ENCODE measurements at places on chromosomes 2 and 18. TPM values are rescaled to one million over a fixed set of nuclear protein-coding genes. Genes with fewer than 3 reads are reported as not detected.

DNA sequence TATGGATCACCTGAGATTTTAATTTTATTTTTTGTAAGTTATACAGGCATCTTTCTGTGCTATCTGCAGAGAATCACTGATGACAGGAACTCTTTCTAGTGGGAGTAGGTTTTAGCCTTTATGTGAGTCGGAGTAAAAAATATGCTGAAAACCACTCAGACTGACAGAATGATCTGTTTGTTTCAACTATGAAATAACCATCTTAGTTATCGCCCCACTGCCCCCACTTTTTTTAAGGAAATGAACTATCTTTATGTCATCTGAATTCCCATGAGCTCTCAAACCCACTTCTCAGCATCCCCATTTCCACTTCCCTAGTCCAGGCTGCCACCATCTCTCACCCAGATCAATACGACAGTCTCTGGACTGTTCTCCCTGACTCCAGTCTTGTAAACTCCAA lies 38.9 kb downstream of the MRPL33 start:
- no peaks in the 10 kb centered on the region for H3K4me1 ChIP-seq
- peaks cover 15% of the 10 kb centered on the region for H3K36me3 ChIP-seq
- H3K27ac ChIP-seq: no peak overlapping the region
- H3K27me3 ChIP-seq: no peaks in the 10 kb centered on the region
- no peak overlapping the region for H3K4me3 ChIP-seq

GRCh38 chr2:68248361-68248760 lies 4.0 kb downstream of the PPP3R1 start:
- peak; percentile 62 for DNase-seq
- H3K27ac ChIP-seq: no peak overlapping the region
- H3K27me3 ChIP-seq: no peaks in the 10 kb centered on the region
- H3K4me3 ChIP-seq: no peak overlapping the region
- no peaks in the 10 kb centered on the region for H3K36me3 ChIP-seq

GRCh38 chr18:5350636-5351035 lies 55.1 kb upstream of the ZBTB14 start:
- no peak overlapping the region for H3K4me3 ChIP-seq
- DNase-seq: no peak
- H3K27me3 ChIP-seq: no peaks in the 10 kb centered on the region
- no peak overlapping the region for H3K27ac ChIP-seq
- H3K36me3 ChIP-seq: no peaks in the 10 kb centered on the region
- no peaks in the 10 kb centered on the region for H3K4me1 ChIP-seq

- H3K36me3 ChIP-seq: no peaks in the 10 kb centered on the region
- no peak for DNase-seq
- H3K27me3 ChIP-seq: no peaks in the 10 kb centered on the region
- no peak overlapping the region for H3K27ac ChIP-seq
Observed at GRCh38 chr18:3875961-3876360, 426.0 kb downstream of the TGIF1 start.

- H3K27me3 ChIP-seq: no peaks in the 10 kb centered on the region
- no peak overlapping the region for H3K4me3 ChIP-seq
- no peaks in the 10 kb centered on the region for H3K4me1 ChIP-seq
- peak; percentile 16 for DNase-seq
- H3K36me3 ChIP-seq: no peaks in the 10 kb centered on the region
Observed at GRCh38 chr2:210477496-210477895, 937 bp upstream of the LANCL1 start.

- H3K27ac ChIP-seq: no peak overlapping the region
- peak; percentile 6 for DNase-seq
- H3K27me3 ChIP-seq: no peaks in the 10 kb centered on the region
- H3K4me3 ChIP-seq: no peak overlapping the region
- H3K36me3 ChIP-seq: no peaks in the 10 kb centered on the region
Observed at GRCh38 chr2:185208261-185208660, 530.3 kb upstream of the FSIP2 start.

DNA sequence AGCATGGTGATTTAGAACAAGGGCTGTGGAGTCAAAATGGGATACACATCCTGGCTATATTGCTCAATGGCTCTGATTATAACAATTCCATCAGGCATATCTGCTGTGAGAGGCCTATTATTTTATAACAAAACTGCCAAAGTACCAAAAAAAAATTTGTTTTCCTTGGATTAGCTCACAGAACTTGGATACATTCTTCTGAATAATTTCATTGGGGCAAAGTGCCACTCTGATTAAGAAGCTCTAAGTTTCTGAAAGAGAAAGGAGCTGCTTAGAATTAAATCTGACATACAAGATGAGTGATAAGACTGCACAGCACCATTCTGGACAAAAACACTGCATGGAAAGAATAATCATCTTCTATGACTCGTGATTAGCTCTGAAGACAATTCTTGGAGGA lies 85.7 kb downstream of the SMC6 start:
- H3K27me3 ChIP-seq: no peaks in the 10 kb centered on the region
- H3K4me3 ChIP-seq: no peak overlapping the region
- H3K4me1 ChIP-seq: no peaks in the 10 kb centered on the region
- H3K27ac ChIP-seq: no peak overlapping the region
- DNase-seq: no peak

- peak; percentile 5 for DNase-seq
- no peaks in the 10 kb centered on the region for H3K27me3 ChIP-seq
- no peak overlapping the region for H3K4me3 ChIP-seq
- peaks cover 3% of the 10 kb centered on the region for H3K36me3 ChIP-seq
- H3K4me1 ChIP-seq: no peaks in the 10 kb centered on the region
- H3K27ac ChIP-seq: no peak overlapping the region
Observed at GRCh38 chr2:86185517-86186212, 9.6 kb downstream of the IMMT start.

DNA sequence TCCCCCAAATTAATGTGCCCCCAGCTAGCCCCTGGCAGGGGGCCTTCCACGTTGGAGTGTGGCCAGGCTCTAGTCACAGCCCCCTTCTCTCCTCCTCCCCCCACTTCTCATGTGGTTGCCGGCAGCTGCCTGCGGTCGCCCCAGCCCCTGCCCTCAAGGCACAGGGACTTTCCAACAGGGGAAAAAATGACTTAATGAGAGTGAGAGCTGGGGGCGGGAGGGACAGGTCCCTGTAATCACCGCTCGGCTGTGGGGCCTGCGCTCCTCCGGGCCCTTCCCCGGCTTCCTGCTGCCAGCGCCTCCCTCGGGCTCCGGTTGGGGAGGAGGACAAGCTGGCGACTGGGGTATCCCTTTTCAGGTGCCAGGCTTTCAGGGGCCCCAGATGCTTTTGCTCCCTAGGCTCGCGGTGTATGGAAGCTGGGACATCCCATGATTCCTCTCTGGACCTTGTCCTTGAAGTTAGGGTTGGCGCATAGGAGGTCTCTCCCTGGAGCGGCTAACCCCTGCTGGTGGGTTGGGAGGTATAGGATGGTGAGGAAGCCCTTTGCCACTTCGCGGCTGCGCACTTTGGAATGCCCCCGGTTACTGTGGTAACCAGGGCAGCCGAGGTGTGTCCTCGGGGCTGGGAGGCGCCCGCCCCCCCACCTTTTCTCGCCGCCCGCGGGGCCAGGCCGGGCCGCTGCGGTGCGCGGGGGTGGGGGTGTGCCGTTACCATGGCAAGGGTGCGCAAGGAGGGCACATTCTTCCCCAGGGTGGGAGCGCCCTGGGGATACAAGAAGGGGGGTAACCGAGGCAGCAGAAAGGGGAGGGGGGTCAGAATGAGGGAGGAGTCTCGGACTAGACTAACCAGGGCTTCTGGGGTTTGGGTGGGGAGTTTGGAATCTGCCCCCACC lies 16.1 kb downstream of the WNT10A start:
- peak overlapping the region; percentile 79 for H3K27ac ChIP-seq
- H3K27me3 ChIP-seq: peaks cover 8% of the 10 kb centered on the region
- no peaks in the 10 kb centered on the region for H3K36me3 ChIP-seq

- H3K4me3 ChIP-seq: no peak overlapping the region
- no peaks in the 10 kb centered on the region for H3K27me3 ChIP-seq
- no peaks in the 10 kb centered on the region for H3K36me3 ChIP-seq
- H3K4me1 ChIP-seq: no peaks in the 10 kb centered on the region
Observed at GRCh38 chr2:45439788-45440773, 171.0 kb downstream of the SRBD1 start.

DNA sequence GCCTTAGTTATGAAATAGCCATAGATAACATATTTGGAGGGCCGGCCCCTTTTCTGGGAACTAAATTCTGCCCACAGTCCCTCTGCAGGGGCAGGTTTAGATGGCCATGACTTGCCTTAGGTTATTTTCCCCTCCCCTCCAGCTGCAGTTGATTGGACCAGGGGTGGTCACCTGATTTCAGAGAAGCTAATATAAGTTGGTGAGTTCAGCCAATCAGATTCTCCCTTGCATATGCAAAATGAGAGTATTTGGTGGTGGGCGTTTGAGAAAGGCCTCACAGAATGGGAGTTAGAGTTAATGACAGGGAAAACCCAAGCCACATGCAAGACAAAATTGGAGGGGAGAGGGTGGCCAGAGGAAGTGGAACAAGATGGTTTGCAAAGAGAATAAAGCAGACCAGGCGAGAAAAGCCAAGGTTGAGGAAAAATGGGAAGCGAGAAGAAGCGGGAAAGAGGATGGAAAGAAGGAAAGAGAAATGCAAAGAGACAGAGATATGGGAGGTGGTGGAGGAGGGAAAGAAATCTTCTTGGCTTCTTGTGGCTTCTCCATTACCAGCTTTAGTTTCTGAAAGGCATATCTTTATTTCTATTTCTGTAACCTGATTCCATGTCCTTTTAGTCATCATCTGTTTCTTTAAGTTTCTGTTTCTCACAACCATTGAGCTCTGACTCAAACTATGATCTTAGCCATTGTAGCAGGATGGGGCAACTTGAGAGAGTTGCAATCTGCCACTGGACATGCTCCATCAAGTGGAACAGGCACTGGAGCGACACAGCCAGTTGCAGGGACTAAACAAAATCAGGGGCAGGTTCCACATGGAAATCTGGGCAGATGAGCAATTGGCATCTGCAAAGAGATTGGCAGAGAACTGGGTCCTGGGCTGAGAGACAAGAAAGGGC lies 108.1 kb upstream of the SIX3 start:
- no peaks in the 10 kb centered on the region for H3K27me3 ChIP-seq
- H3K27ac ChIP-seq: no peak overlapping the region
- H3K36me3 ChIP-seq: no peaks in the 10 kb centered on the region
- H3K4me3 ChIP-seq: no peak overlapping the region

GRCh38 chr2:229910832-229911412 lies 10.9 kb downstream of the TRIP12 start:
- H3K36me3 ChIP-seq: no peaks in the 10 kb centered on the region
- H3K27ac ChIP-seq: no peak overlapping the region
- peaks cover 2% of the 10 kb centered on the region for H3K4me1 ChIP-seq

DNA sequence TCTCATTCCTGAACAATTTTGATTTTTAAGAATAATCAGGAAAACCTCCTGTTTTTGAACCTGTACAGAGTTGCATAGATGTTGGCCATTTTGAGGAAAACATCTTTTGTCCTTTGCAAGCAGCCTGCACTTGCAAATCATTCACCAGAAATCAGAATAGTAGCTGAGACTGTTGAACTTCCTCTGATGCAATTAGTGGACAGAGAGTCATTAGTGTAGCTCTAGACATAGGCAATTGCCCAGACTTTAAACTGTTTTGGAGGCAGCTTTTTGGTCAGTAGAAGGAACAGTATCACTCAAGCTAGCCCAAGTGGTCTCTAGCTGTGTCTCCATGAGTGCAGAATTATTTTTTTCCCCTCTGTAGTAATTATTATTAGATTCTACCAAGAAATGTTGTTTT lies 326.1 kb downstream of the PIK3C3 start:
- DNase-seq: no peak
- H3K4me3 ChIP-seq: no peak overlapping the region
- H3K36me3 ChIP-seq: no peaks in the 10 kb centered on the region
- no peak overlapping the region for H3K27ac ChIP-seq
- peaks cover 3% of the 10 kb centered on the region for H3K4me1 ChIP-seq

- no peaks in the 10 kb centered on the region for H3K27me3 ChIP-seq
- peak; percentile 12 for DNase-seq
- no peak overlapping the region for H3K27ac ChIP-seq
Observed at GRCh38 chr18:47754311-47755101, 176.0 kb downstream of the SMAD2 start.

GORASP2 gene
- polyA plus RNA-seq: 35.7 TPM

TMEM247 gene
- polyA plus RNA-seq: not detected

CRYGC gene
- polyA plus RNA-seq: not detected

SLC5A7 gene
- 0.12 TPM for polyA plus RNA-seq

DPP4 gene
- 51.7 TPM for polyA plus RNA-seq

FBXO15 gene
- polyA plus RNA-seq: 0.28 TPM

ESPNL gene
- 1.4 TPM for polyA plus RNA-seq

ITGA6 gene
- polyA plus RNA-seq: 37.1 TPM

GAREM1 gene
- 1.9 TPM for polyA plus RNA-seq
